ENCODE measurements at places on chromosomes 4 and X. TPM values are rescaled to one million over a fixed set of nuclear protein-coding genes. Genes with fewer than 3 reads are reported as not detected.
A peak's percentile ranks its signal among the peaks of the same experiment; 100 is the strongest.

GRCh38 chr4:153782581-153782980 lies 6.3 kb downstream of the SFRP2 start:
- H3K4me1 ChIP-seq: no peaks in the 10 kb centered on the region
- DNase-seq: no peak
- no peaks in the 10 kb centered on the region for H3K36me3 ChIP-seq
- H3K27ac ChIP-seq: no peak overlapping the region
- H3K27me3 ChIP-seq: peaks cover 8% of the 10 kb centered on the region

GRCh38 chr4:53863736-53864365 lies 200.6 kb downstream of the CHIC2 start:
- no peaks in the 10 kb centered on the region for H3K4me1 ChIP-seq
- no peak for DNase-seq
- H3K27ac ChIP-seq: no peak overlapping the region
- no peaks in the 10 kb centered on the region for H3K27me3 ChIP-seq
- H3K4me3 ChIP-seq: no peak overlapping the region

GRCh38 chrX:153646620-153647373 lies at the start of gene DUSP9:
DUSP9 (plus strand) TSS chrX:153647203; CDS start chrX:153647954, 751 bp downstream.
- peak; percentile 31 for DNase-seq
- H3K36me3 ChIP-seq: no peaks in the 10 kb centered on the region

GRCh38 chrX:17511556-17511955 lies 136.6 kb downstream of the NHS start:
- H3K4me1 ChIP-seq: no peaks in the 10 kb centered on the region
- no peak overlapping the region for H3K27ac ChIP-seq
- no peaks in the 10 kb centered on the region for H3K27me3 ChIP-seq
- no peak overlapping the region for H3K4me3 ChIP-seq

Gene C4orf54
- 0.03 TPM for total RNA-seq

GRCh38 chrX:69556060-69557011 lies 52.2 kb downstream of the NALF2 start:
- no peaks in the 10 kb centered on the region for H3K27me3 ChIP-seq
- H3K4me1 ChIP-seq: no peaks in the 10 kb centered on the region
- DNase-seq: no peak
- no peak overlapping the region for H3K27ac ChIP-seq
- no peak overlapping the region for H3K4me3 ChIP-seq

GRCh38 chr4:3267576-3268394 lies 18.8 kb downstream of the MSANTD1 start:
- H3K4me3 ChIP-seq: no peak overlapping the region
- no peaks in the 10 kb centered on the region for H3K36me3 ChIP-seq
- H3K27me3 ChIP-seq: no peaks in the 10 kb centered on the region

DNA sequence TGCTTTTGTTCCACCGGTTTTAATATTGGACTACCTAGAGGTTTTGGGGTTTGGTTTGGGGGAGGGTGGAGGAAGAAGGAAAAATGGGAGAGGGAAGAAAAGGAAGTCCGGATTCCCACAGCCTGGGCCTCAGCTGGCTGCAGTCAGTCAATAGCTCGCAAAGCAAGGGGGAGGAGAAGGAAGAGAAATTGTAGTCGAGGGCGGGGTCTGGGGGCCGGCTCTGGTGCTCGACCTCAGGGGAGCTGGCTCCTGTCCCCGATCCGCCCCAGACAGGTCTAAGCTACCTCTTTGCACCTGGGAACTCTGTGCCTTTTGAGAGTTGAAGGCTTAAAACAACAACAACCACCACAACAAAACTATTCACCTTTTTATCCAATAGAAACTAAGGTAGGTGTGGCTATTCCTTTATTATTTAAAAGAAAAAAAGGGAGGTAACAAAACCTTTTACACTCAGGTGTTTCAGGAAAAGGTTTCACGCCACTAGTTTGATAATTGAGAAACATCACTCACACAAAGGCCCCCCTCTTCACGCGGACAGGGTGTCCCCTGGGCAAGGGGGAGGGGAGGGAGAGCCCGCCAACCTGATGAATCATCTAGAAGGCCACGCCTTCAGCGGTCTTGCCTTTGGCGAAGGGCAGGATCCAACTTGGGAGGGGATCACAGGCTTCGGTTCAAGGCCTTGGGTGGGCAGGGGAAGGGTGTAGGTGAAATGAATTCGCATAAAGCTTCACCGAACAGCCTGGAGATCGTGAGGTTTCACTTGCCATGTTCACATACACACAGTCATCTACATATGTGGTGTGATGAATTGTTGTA lies 1.6 kb upstream of the LNX1 start:
- no peaks in the 10 kb centered on the region for H3K36me3 ChIP-seq
- H3K4me3 ChIP-seq: peak overlapping the region; percentile 47
- peak; percentile 70 for DNase-seq
- no peaks in the 10 kb centered on the region for H3K27me3 ChIP-seq
- H3K4me1 ChIP-seq: peaks cover 14% of the 10 kb centered on the region
- peak overlapping the region; percentile 73 for H3K27ac ChIP-seq

DNA sequence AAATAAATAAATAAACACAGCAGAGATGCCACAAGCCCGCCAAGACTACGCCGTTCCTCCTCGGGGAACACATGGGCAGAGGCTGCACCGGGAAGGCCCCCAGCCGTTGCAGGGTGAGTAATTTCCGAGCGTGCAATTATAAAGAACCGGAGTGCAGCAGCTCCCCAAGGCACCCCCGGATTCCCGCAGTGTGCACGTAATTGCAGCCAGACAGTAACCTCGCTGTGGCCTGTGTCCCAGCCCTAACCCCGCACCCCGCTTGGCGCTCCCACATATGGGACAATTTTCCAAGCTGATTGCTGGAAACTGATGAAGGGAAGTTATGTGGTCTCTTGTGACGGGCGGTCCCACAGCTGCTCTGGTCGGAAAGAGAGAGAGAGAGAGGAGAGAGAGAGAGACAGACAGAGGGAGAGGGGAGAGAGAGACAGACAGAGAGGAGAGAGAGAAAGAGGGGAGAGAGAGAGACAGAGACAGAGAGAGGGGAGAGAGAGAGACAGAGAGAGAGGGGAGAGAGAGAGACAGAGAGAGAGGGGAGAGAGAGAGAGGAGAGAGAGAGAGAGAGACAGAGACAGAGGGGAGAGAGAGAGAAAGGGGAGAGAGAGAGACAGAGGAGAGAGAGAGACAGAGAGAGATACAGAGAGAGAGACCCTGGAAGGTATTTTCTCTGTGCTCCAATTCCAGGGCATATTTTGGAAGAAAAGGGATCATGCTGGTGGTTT lies 275.4 kb downstream of the SHOX start:
- H3K36me3 ChIP-seq: no peaks in the 10 kb centered on the region
- H3K4me1 ChIP-seq: no peaks in the 10 kb centered on the region
- no peak overlapping the region for H3K27ac ChIP-seq
- no peak for DNase-seq
- H3K4me3 ChIP-seq: no peak overlapping the region

Gene SPINK2
- total RNA-seq: not detected

Gene PWWP3B
- total RNA-seq: 6.4 TPM

GRCh38 chr4:5816101-5816500 lies 76.8 kb downstream of the CRMP1 start:
- no peaks in the 10 kb centered on the region for H3K4me1 ChIP-seq
- no peaks in the 10 kb centered on the region for H3K27me3 ChIP-seq
- no peak overlapping the region for H3K4me3 ChIP-seq

Gene GPRIN3
- 7.6 TPM for total RNA-seq

Gene ZCCHC4
- total RNA-seq: 6.6 TPM

DNA sequence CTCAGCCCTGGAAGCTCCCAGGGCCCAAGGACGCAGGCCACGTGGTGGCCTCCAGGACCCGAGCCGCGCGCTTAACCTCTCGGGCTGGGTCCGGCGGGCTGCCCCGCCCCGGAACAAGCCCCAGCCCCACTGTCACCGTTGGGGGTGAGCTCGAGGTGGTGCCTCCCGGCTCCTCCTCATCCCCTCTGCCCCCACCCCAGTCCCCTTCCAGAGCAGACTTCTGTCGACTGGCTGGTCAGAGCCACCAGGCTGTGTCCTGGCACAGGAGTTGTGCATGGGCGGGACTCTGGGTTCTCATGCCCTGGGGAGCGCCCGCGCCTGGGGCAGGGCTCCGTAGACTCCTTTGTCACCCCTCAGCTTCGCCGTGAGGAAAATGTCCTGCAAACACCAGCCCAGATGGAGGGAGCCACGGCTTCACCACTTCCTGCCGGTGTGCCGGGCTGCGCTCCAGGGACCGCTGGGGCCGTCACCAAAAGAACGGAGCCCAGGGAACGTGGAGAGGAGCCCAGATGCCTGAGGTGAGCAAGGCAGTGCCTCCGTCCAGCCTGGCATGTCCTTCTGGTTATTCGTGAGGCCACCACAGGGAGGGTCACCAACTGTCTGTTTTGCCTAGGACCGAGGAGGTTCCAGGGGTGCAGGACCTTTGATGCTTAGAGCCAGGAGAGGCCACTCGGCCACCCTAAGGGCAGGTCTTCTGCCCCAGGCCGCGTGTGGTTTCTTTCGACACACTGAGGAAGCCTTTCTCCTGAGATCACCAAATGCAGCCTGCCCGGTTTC lies 7.1 kb upstream of the RGS12 start:
- H3K27me3 ChIP-seq: no peaks in the 10 kb centered on the region
- DNase-seq: peak; percentile 58
- H3K4me3 ChIP-seq: no peak overlapping the region
- no peaks in the 10 kb centered on the region for H3K36me3 ChIP-seq

DNA sequence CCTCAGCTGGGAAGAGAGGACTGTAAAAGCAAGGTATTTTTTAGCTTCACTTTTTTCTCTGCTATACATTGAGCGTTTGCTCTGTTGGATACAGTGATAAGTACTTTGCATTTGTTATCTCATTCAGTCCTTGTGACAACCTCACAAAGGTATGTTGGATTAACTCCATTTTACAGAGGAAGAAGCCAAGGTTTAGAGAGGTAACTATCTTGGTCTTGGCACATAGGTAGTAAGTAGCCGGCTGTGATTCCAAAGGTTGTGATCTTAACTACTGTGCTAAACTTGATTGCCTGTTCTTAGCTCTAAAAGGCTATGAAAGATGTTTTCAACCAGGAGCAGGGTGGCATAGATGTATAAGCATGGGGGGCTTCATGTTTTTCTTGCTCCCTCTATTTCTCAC lies 134.4 kb downstream of the POLA1 start:
- no peak overlapping the region for H3K27ac ChIP-seq
- no peaks in the 10 kb centered on the region for H3K36me3 ChIP-seq
- H3K4me3 ChIP-seq: no peak overlapping the region
- H3K4me1 ChIP-seq: no peaks in the 10 kb centered on the region
- no peak for DNase-seq
- H3K27me3 ChIP-seq: no peaks in the 10 kb centered on the region

GRCh38 chr4:86398187-86398586 lies 38.3 kb upstream of the MAPK10 start:
- no peaks in the 10 kb centered on the region for H3K36me3 ChIP-seq
- no peak overlapping the region for H3K27ac ChIP-seq
- H3K4me3 ChIP-seq: no peak overlapping the region
- no peak for DNase-seq

GRCh38 chrX:115147220-115147619 lies 42.0 kb upstream of the RBMXL3 start:
- no peaks in the 10 kb centered on the region for H3K4me1 ChIP-seq
- no peaks in the 10 kb centered on the region for H3K36me3 ChIP-seq
- no peak overlapping the region for H3K4me3 ChIP-seq
- H3K27me3 ChIP-seq: peaks cover 9% of the 10 kb centered on the region

Gene MAGEA10
- not detected for total RNA-seq

Gene PASD1
- total RNA-seq: not detected

GRCh38 chrX:48489296-48489695 lies 13.3 kb downstream of the FTSJ1 start:
- DNase-seq: no peak
- no peaks in the 10 kb centered on the region for H3K4me1 ChIP-seq
- no peaks in the 10 kb centered on the region for H3K36me3 ChIP-seq
- no peaks in the 10 kb centered on the region for H3K27me3 ChIP-seq
- no peak overlapping the region for H3K27ac ChIP-seq

DNA sequence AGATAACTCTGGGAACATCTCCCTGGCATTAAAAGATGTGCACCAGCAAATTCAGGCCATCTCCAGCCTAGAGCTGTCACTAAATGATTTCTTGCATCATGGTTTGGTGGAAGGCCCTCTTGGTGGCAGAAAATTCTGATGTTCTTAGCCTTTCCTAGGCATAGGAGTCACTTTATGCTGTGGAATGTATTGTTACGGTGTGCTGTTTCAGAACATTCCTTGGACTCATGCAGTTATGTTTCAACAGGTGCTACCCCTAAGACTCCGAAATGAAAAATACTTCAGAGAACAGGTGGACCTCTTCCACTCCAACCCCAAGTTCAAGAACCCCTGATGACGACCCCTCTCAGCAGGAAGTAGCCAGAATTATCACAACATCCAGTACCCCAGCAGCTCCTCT lies 20.3 kb upstream of the PAPSS1 start:
- DNase-seq: no peak
- H3K27ac ChIP-seq: no peak overlapping the region
- no peak overlapping the region for H3K4me3 ChIP-seq
- no peaks in the 10 kb centered on the region for H3K36me3 ChIP-seq
- H3K27me3 ChIP-seq: no peaks in the 10 kb centered on the region

- H3K4me1 ChIP-seq: no peaks in the 10 kb centered on the region
- H3K27me3 ChIP-seq: no peaks in the 10 kb centered on the region
- no peak overlapping the region for H3K27ac ChIP-seq
Measured at GRCh38 chrX:11754958-11755645, 2.9 kb upstream of the MSL3 start.

- no peaks in the 10 kb centered on the region for H3K36me3 ChIP-seq
- no peaks in the 10 kb centered on the region for H3K4me1 ChIP-seq
- no peak for DNase-seq
- no peaks in the 10 kb centered on the region for H3K27me3 ChIP-seq
- no peak overlapping the region for H3K4me3 ChIP-seq
- no peak overlapping the region for H3K27ac ChIP-seq
Measured at GRCh38 chr4:92580816-92581215, 277.1 kb downstream of the GRID2 start.

Gene ALAS2
- 0.14 TPM for total RNA-seq

GRCh38 chr4:73070074-73070390 lies 516 bp upstream of the COX18 start:
- no peak for DNase-seq
- no peaks in the 10 kb centered on the region for H3K27me3 ChIP-seq
- peaks cover 9% of the 10 kb centered on the region for H3K4me1 ChIP-seq
- peak overlapping the region; percentile 35 for H3K4me3 ChIP-seq
- H3K36me3 ChIP-seq: no peaks in the 10 kb centered on the region
- peak overlapping the region; percentile 95 for H3K27ac ChIP-seq

DNA sequence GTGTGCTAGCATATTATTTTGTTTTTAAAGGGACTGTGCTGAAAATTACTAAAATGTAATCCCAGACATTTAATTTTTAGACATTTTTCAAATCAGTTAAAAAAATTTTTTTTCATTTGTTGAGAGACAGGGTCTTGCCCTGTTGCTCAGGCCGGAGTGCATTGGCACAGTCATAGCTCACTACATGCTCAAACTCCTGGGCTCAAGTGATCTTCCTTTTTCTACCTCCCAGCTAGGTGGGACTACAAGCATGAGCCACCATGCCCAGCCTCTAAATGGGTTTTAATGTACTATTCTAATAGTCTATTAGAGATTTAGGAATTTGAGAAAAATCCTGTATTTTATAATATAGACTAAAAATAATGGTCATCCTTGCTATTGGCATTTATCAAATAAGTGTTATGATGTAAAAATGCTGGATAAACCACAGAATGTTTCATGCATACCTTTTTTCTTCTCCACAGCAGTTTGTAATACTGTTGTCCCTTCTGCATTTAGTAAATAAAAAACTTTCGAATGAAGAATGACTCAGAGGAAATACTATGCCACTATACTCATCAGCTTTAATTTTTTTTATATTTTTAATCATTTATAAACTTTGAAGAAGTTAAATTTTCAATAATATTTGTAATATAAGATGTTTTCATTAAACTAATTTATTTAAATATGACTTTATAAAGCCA lies 29.9 kb downstream of the CPEB2 start:
- H3K36me3 ChIP-seq: no peaks in the 10 kb centered on the region
- no peak overlapping the region for H3K4me3 ChIP-seq
- no peak for DNase-seq
- H3K27ac ChIP-seq: no peak overlapping the region

Gene ETDB
- total RNA-seq: not detected

Gene PDGFRA
- 43.0 TPM for total RNA-seq

Gene SPARCL1
- total RNA-seq: 44.4 TPM
